ENCODE measurements at places on chromosomes 4 and X.
A peak's percentile ranks its signal among the peaks of the same experiment; 100 is the strongest.

DNA sequence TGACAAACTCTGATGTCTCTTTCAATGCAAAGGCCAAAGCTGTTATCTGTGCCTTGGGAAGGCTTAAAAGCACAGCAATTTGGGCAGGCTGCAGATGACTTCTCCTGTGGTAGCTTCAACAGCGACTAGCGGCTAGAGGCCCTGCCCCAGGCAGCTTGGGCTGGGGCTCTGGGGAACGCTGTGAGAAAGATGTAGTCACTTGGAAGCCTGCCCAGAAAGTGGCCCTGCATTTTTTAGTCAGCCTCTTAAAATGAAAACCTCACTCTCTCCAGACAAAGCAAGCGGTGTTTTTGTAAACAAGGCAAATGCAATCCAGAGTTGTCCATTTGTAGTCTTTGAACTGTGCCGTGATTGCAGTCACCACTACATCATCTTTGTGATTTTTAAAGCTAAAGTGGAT is 27.5 kb downstream of the PCYT1B start:
- no peak for DNase-seq

GRCh38 chrX:156002507-156002906 is 5.0 kb downstream of the IL9R start:
- DNase-seq = no peak

DNA sequence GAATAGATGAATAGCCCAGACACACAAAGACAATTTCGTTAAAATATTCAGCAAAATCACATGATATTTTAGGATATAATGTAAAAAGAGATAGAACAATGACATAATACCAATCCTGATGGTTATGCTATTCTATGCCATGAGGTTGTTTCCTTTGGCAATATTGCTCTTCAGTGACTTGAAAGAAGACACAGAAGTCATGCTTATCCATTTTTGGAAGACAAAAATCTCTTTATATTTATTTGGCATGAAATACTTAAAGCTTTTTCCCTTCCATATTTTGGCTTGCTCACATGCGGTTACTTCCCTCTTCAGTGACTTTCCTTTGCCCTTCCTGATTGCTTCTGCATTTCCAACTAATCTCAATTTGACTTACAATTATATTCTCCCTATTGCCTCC is 314.8 kb downstream of the IQCM start:
- DNase-seq = no peak

GRCh38 chr4:55424791-55425190 is 29.0 kb downstream of the TMEM165 start:
- no peak for DNase-seq

- no peak for DNase-seq
These were observed 61.9 kb downstream of the PRKG2 start for GRCh38 chr4:81152839-81153713.

DNA sequence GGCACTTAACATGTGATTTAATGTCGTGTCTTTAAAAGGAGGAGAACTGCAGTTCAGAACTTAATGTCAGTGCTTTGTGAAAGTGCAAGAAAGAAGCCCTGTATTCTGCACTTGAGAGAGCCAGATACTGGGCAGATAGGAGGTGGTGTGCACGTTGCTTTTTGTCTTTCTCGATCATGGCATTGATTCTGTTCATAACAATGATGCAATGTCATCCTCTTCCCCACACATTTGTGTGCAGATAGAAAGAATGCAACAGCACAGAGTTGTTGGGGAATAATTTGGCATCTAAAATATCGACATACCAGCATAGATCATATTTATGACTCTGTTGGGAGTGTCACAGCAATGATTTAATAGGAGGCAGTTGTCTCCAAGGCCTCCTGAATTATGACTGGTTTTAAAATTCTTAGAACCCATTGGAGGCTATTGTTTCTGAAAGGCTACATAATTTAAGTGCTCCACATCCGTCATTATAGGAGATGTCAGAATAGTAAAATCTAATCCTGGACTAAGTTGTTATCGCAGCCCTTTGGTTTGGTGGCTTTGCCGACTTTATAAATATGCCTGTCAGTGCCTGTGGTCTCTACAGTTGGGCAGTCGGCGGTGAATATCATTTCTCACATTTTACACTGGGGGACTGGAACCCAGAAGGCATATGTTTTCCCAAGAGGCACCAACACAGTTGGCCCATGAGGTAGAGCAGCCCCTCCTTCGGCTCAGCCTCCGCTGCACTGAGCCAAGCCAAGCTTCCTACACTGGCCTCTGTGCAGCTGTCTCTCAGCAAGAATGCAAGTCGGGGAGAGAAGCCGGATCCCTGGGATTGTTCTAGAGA is 124.9 kb downstream of the PTTG2 start:
- no peak for DNase-seq

DNA sequence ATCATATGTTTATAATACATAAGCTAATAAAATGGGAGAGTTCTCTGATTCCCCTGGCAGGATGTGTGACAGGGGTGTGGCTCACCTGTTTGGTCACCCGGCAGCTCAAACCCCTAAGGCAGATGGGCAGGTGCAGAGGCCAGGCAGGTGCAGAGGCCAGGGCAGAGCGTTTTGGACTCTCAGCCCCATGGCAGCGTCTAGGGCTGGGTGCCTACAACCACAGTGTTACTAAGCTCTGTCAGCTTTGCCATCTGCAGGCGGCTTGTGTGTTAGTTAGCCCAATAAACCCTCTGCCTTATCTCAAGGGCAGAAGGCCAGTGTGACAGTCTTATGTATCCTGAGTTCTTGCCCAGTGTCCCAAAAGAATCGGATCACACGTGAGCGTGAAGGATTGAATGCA is 54.0 kb upstream of the UGT2B15 start:
- DNase-seq = no peak

GRCh38 chr4:40552536-40552935 is 77.1 kb downstream of the RBM47 start:
- DNase-seq = no peak

DNA sequence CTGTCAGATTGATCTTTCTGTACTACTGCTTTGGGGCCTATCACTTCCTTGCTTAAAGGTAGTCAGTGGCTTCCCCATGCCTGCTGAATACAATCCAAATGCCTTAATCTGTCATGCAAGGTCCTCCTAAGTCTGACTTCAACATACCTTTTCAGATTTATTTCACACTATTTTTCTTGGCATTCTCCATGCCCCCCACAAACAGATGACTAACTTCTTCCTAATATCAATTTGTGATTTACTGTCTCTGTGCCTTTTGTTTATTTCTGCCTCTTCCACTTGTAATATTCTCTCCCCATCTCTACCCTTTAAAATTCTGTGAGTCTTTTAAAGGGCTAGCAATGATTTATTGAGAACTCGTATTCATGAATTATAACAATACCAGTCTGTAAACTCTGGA is 41.8 kb downstream of the OCRL start:
- no peak for DNase-seq

- no peak for DNase-seq
These were observed 21.1 kb upstream of the CD40LG start for GRCh38 chrX:136626891-136627290.

- no peak for DNase-seq
These were observed 6.2 kb downstream of the SLC35A2 start for GRCh38 chrX:48905090-48905790.

DNA sequence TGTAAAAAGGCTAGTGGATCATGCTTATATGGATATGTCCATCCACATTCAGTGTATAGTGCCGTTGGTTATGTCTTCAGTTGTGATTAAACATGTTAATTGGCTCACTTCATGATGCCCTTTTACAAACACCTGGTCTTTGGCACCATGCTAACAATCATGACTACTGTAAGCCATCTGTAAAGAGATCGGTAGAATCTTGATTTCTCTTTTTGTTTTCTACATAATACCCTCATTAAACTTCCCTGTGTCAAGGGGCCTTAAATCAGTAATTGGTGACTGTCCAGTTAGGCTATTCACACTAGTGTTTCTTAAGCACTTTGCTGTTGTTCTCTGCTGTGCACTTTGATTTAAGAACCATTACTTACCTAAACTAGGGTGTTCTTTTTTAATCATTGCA is 475.2 kb downstream of the RPA4 start:
- no peak for DNase-seq

DNA sequence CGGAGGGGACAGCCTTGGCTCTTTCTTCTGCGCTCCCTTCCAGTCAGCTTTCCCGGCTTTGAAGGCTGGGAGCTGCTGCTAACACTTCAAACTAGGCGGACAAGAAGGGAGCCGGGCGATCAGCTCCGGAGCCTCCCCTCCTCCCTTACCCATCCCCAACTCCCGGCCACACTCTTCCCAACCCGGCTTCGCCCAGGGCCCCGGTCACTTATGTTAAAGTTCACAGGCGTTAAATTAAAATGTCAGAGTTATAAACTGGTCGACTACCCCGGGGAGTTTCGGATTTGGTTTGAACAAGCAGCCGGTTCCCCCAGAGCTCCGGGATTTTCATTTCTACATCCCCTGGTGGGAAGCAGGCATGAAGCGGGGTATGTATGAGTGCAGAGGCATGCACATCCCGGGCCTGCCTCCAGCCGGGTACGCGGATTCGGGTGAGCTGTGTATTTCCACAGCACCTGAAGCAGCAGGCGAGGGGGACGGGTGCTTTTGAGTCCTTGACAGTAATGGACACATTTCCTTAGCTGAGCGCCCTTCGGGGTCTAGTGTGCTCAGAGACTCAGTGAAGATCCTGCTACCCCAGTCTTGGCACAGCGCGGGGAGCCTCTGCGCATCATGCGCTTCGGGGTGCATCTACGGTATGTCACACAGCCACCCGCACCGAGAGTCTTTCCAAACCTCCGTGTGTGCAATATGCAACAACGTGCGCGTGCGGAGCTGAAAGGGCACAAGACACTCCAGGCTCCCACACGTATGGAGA is 880 bp downstream of the UNC5C start:
- DNase-seq = no peak

DNA sequence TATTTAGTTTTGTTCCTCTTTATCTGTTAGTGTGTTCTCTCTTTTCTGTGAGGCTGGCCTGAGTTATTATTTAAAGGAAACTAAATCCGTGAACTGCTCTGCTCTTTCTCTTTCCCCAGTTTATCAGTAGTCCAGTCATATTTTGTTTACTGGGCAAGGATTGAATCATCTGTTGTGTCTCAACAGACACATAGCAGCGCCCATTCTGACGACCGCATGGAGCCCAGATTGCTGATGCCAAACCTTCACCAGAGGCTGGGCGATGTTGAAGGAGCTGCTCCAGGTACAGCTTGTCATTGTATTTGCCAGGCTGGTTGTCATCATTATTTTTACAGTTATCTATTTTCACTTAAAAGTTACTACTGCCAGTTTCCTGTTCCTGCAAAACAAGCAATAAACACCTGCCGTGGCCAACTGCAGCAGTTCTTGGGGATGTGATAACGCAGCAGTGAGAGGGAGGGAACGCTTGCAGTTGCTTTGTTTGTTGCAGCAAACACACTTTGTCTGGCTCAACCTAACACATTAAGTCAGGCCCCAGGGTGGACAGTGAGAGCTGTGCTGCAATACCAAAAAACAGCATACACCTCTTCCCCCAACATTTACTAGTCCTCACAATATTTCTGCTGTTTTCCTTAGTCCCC is 10.1 kb downstream of the REELD1 start:
- no peak for DNase-seq

DNA sequence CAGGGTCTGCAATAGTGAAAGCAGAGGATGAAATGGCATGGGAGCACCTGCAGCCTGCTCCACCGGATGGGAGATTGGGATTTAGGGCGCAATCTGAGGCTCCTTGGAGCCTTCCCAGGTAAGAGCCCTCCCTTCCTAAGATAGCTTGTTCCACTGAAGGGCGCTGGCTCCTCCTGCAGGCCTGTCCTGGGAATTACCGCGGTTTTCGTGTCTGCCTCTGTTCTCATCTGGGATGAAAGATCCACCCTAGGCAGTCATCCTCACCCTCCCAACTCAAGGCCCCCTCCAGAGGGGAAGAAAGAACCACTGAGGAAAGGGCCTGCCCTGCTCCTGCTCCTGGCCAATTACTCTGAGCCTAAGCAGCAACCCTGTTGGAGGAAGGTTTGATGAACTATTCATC is 547.5 kb downstream of the SMARCA1 start:
- no peak for DNase-seq

GRCh38 chr4:24928708-24929107 is 15.9 kb upstream of the CCDC149 start:
- DNase-seq = no peak

DNA sequence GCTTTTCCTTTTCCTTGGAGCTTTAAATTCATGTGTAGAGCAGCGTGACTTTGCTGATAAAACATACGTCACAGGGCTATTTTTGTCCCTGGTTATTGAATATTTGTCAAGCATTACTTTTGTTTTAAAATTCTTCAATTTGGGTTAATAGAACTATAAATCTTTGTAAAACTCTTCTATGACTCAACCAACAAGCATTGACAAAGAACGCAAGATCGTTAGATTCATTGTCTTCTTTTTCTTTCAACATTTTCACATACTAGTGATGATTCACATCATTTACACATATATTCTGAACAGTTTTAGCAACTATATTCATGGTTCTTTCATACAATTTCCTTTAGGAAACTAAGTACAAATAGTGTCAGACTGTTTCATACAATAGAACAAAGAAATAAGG is 72.0 kb upstream of the GPM6A start:
- no peak for DNase-seq

- no peak for DNase-seq
These were observed 561.4 kb downstream of the ZIC3 start for GRCh38 chrX:138127314-138127713.

DNA sequence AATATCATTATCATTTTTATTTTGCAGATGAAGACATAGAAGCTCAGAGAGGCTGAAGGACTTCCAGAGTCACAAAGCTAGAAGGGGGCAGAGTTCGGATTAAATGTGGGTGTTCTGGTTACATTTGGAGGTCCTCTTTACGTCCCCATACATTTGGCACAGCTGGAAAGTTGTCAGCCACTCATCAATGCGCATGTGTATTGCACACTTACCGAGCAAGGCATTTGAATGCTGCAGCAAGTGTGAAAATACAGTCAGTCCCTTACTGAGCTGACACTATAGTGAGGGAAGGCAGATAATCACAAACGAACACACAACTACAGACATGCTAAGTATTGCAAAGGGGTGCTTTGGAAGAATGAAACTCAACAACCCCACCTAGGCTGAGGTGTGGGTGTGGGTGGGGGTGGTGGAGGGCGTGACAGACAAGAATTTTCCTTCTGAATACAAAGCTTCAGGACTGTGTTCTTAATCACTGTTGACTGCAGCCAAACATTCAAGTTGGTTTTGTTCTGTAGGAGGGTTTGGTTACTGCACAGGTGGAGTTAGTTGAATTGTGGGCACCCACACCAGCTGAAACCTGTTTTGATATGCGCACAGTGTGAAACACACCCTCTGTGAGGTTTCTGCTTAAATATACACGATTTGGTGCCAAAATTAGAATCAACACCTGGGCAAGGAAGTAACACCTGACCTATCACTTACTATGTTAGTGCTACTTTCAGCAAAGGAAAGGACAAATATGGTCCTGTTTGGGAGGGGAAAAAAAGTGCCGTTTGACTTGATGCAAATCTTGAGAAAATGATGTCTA is 72.4 kb downstream of the COQ2 start:
- DNase-seq = peak; percentile 12

GRCh38 chr4:73832651-73833237 is 3.7 kb upstream of the CXCL6 start:
- DNase-seq = no peak

- no peak for DNase-seq
These were observed 50.0 kb upstream of the NDST3 start for GRCh38 chr4:117984366-117984680.
